ENCODE measurements at places on chromosomes 4 and X. TPM values are rescaled to one million over a fixed set of nuclear protein-coding genes. Genes with fewer than 3 reads are reported as not detected.

The RHOXF2 gene
- not detected for total RNA-seq

The MAGEA8 gene
- total RNA-seq = not detected

The HTN3 gene
- total RNA-seq = not detected

The FAT1 gene
- 4.1 TPM for total RNA-seq

The PTCHD1 gene
- total RNA-seq = not detected

The CXorf65 gene
- not detected for total RNA-seq

All from vein endothelial cell (primary cell).